CD8-positive, alpha-beta memory T cell (primary cell): ENCODE measurements at places on chromosomes 3 and 15. TPM values are rescaled to one million over a fixed set of nuclear protein-coding genes. Genes with fewer than 3 reads are reported as not detected.

GRCh38 chr15:72861354-72861910, 77.9 kb upstream of the ADPGK start:
- no peak for DNase-seq

DNA sequence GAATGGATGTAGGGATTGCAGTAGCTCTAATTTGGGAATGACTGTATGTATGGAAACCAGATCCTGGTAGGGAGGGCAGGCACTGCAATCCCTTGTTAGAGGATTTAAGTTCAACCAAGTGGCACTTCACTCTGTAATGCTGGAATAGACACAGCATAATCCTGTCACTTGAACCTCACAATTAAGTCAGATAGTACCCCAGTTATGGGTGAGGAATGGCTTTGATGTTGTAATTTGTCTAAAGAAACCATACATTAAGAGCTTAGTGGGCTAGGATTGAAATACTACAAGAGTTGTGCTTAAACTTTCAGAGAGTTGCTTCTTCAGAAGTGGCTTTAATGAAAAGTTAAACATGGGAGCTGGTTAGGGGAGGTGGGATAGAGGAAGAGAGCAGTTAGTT, 9.3 kb downstream of the RAB7A start:
- DNase-seq: no peak

CTXN2 gene
- total RNA-seq: not detected

GOLGA8B gene
- total RNA-seq: 136 TPM

GRCh38 chr15:77251662-77252061, 168.2 kb downstream of the PEAK1 start:
- DNase-seq: no peak

UBA5 gene
- total RNA-seq: 52.1 TPM

DNA sequence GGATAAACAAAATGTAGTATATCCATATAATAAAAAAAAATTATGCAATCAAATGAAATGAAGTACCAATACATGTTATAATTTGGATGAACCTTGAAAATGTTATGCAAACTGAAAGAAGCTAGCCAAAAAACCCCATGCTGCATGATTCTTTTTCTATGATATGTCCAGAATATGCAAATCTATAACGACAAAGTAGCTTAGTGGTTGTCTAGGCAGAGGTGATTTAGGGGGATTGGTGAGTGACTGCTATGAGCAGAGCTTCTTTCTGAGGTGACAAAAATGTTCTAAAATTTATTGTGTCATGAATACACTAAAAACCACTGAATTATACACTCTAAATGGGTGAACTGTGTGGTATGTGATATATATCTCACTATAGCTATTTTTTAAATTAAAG, 324.6 kb downstream of the CTNNB1 start:
- no peak for DNase-seq

LDHAL6B gene
- total RNA-seq: not detected

GPR87 gene
- 1.2 TPM for total RNA-seq

C3orf85 gene
- total RNA-seq: not detected

GRCh38 chr3:150627557-150627956, 24.4 kb downstream of the SELENOT start:
- DNase-seq: no peak

DNA sequence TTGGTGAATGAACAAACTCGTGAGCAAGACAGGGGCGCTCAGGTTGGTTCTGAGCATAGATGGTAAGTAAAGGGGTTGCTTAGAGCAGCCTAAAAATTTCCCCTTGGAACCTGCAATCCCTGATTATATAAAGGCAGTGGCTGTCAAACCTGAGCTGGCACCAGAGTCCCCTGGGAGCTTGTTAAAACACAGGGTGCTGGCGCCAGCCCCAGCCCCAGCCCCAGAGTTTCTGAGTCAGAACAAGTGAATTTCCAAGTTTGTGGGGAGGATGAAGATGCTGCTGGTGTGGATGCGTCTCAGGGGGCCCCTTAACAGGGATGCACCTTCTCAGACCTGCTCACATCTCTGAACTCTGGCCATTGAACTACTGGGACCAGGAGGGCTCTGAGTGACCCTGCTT, 48.2 kb downstream of the FEM1B start:
- DNase-seq: no peak

ZDHHC23 gene
- total RNA-seq: 4.3 TPM

GRCh38 chr3:127217596-127218453, 24.9 kb downstream of the PRR23E start:
- no peak for DNase-seq

SLC4A7 gene
- total RNA-seq: 55.0 TPM

GRCh38 chr3:82030916-82031315, 269.5 kb upstream of the GBE1 start:
- DNase-seq: no peak

- no peak for DNase-seq
Observed at GRCh38 chr3:102699819-102700140, 265.0 kb downstream of the ZPLD1 start.

- no peak for DNase-seq
Observed at GRCh38 chr3:169118666-169119370, 544.7 kb downstream of the MECOM start.
